ENCODE measurements at places on chromosomes 16 and 17. TPM values are rescaled to one million over a fixed set of nuclear protein-coding genes. Genes with fewer than 3 reads are reported as not detected.

CCDC40 gene
- 0.97 TPM for total RNA-seq

VPS25 gene
- total RNA-seq = 61.4 TPM

FBXW10 gene
- total RNA-seq = not detected

CD300H gene
- total RNA-seq = not detected

KRTAP16-1 gene
- not detected for total RNA-seq

DNAH9 gene
- not detected for total RNA-seq

MFAP4 gene
- under 0.01 TPM for total RNA-seq

ITGAD gene
- total RNA-seq = not detected

GNGT2 gene
- not detected for total RNA-seq

TBC1D3D gene
- total RNA-seq = not detected

IGF2BP1 gene
- total RNA-seq = 10.0 TPM

IRX3 gene
- under 0.01 TPM for total RNA-seq

OR1A1 gene
- total RNA-seq = not detected

LDHD gene
- 1.4 TPM for total RNA-seq

PKMYT1 gene
- 8.1 TPM for total RNA-seq

CDRT15 gene
- not detected for total RNA-seq

ASPA gene
- total RNA-seq = under 0.01 TPM

TP53TG3C gene
- total RNA-seq = not detected

CACNG3 gene
- total RNA-seq = not detected

COTL1 gene
- 84.2 TPM for total RNA-seq

EVPLL gene
- not detected for total RNA-seq

P2RX1 gene
- not detected for total RNA-seq

KRTAP2-2 gene
- total RNA-seq = not detected

SEPTIN1 gene
- not detected for total RNA-seq

CYGB gene
- total RNA-seq = 0.46 TPM

MPV17L gene
- total RNA-seq = 0.32 TPM

ALOX12 gene
- total RNA-seq = not detected

NEUROD2 gene
- not detected for total RNA-seq

CA5A gene
- total RNA-seq = not detected

RNF135 gene
- 7.1 TPM for total RNA-seq

FBXO39 gene
- total RNA-seq = 0.61 TPM

TBC1D3H gene
- not detected for total RNA-seq

MAP2K6 gene
- total RNA-seq = 5.8 TPM

CCDC78 gene
- total RNA-seq = 0.15 TPM

SLC38A8 gene
- not detected for total RNA-seq

CIAO3 gene
- 33.6 TPM for total RNA-seq

Measured in epithelial cell of umbilical artery (primary cell).